ENCODE measurements at places on chromosomes 2 and 18. TPM values are rescaled to one million over a fixed set of nuclear protein-coding genes. Genes with fewer than 3 reads are reported as not detected.

DNA sequence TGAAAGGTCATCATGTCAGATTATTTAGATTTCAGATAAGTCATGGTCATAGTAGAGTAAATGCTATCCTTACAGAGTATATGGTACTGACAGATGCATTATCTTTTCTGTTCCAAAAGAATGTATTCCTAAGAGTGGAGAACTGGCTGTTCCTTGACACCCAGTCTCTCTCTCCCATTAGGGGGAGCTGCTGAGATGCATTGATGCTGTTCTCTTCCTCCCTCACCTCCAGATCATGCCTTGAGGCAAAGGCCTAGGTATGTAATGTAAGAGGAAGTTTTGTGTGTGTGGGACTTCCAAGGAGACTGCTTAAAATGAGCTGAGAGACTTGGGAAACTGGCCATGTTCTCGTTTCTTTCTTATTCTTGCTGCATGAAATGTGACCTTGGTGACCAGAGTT, 979.5 kb upstream of the CELF4 start:
- no peak for DNase-seq

DNA sequence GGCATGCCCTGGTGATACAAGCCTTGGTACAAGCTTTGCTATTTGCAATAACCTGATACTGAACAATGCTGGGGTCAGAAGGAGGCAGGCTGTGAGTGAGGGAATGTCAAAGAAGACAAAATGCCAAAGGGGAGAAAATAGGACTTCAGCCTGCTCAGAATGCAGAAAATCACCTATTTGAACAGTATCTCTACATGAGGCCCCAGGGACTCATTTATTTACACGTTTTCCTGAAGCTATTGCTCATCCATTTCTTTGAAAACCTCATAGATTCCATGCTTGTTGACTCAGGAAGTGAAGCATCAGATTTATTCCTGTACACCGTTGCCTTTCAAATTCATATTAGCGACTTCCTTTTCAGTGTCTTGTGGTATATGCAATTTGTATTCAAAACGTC, 69.4 kb upstream of the CBLN2 start:
- no peak for DNase-seq

- no peak for DNase-seq
Measured at GRCh38 chr2:62071760-62072680, 123.9 kb upstream of the B3GNT2 start.

DNA sequence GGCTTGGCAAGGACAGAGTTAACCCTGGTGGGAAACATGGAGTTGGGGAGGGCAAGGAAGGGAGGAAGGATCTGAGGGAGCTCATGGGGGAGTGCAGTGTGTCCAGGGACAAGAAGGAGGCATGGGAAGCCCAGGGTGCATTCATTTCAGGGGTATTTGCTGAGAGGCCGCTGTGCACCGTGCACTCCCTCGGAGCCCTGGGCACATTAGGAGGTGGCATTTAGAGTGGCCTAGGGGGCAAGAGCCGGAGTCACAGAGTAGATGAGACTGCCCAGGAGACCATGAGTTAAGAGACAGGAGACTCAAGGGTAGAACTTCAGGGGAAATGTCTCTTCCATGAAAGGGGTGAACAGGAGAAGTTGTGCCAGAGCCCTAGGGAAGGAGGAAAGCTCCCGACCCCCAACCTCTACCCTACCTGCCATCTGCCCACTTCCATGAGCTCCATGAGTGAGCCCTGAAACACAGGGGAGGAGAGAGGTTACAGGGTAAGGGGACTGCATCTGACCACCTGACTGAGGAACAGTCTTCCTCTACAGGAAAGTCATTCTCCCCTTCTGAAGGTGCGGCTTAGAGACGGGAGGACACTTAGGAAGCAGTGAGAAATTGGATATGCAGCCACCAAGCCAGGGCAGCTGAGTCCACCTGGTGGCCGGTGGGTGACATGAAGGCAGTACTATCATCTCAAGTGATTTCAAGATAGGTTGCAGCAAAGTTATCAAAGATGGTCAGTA, 58.5 kb upstream of the COPS8 start:
- peak; percentile 80 for DNase-seq

DNA sequence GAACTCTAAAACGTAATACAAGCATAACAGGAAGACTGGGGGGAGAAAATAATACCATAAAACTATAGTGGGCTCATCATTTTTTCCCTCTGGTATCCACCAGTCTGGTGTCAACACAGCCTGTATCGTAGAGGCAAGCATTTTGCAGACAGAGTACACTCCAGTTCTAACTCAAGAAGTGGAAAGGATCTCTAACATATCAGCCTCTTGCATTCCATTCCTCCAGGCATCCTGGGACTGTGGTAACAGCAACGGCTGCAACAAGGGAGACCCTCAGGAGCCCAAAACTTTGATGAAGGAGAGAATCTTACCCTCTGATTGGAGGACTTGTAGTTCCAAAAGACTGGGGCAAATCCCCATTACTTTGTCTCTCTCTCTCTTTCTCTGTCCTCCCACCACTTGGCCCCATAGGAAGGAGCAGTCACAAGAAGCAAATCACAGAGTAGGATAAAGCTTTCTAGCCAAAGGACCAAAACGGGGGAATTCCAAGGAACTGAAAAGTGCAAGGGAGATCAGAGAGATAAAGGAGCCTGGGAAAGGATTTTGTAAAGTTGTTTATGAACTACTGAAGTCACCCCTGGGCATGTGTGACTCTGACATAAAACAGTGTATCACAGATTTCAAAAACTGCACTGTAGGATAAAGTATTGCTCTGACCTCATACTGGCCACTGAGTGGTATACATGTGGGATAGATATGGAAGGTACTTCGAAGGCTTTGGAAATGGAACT, 11.9 kb downstream of the FRZB start:
- no peak for DNase-seq

DNA sequence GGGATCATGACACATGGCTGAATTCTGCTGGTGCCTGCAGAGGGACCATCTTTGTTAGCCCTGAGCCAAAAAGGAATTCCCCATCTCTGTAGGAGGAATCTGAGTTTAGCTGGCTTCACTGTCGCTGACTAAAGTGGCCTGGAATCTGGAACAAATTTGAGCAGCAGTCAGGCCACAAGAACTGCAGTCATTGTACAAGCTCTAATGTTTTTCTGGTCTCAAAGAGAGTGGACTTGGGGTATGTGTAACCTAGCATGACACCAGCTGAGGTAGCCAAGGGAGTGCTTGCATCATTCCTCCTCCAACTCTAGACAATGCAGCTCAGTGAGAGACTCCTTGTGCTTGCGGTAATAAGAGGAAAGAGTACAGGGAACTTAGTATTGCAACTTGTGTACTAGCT, 539.1 kb upstream of the LRRTM4 start:
- DNase-seq: no peak

GRCh38 chr18:70636991-70637390, 348.1 kb downstream of the SOCS6 start:
- DNase-seq: no peak

GRCh38 chr2:194363878-194364277, 1293.1 kb upstream of the SLC39A10 start:
- DNase-seq: no peak

GRCh38 chr18:65365245-65365980, 385.4 kb upstream of the CDH7 start:
- DNase-seq: no peak

GRCh38 chr2:222810044-222810443, 50.8 kb upstream of the ACSL3 start:
- DNase-seq: no peak

DNA sequence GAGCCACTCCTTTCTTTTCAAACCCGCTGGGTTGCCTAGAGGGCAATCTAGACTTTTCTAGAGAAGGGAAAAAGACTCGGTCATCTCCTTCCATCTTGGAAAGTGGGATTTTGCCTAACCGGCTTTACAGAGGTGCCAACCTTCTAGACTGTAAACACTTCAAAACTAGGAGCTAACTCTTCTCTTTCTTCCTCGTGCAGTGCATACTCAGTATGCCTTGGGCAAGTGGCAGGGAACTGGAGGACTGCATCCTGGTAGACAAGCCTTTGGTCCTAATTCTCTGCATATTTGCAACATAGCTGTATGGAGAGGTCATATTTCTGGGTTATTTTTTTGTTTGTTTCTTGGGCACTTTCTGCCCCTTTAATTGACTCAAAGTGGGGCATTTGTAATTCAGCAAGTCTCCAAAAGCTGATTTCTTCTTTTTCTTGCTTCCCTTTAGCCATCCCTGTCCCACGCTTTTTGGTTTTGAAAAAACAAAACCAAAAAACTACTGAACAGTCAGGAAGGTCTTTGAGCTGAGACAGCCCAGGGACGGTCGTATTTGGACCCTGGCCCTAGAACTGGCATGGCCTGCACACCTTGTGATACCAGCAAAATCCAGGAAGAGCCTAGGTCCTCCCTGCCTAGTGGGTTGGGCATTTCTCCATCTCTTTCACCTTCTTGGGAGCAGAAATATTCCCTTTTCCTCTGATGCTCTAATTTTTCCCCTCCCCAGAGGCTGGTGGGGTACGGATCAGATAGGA, 5.8 kb upstream of the GATA6 start:
- no peak for DNase-seq

GRCh38 chr2:188786368-188786841, 187.8 kb upstream of the COL3A1 start:
- DNase-seq: no peak

- DNase-seq: no peak
Measured at GRCh38 chr2:121911036-121911435, 155.6 kb downstream of the TSN start.

- no peak for DNase-seq
Measured at GRCh38 chr2:211756266-211756665, 782.3 kb downstream of the ERBB4 start.

DNA sequence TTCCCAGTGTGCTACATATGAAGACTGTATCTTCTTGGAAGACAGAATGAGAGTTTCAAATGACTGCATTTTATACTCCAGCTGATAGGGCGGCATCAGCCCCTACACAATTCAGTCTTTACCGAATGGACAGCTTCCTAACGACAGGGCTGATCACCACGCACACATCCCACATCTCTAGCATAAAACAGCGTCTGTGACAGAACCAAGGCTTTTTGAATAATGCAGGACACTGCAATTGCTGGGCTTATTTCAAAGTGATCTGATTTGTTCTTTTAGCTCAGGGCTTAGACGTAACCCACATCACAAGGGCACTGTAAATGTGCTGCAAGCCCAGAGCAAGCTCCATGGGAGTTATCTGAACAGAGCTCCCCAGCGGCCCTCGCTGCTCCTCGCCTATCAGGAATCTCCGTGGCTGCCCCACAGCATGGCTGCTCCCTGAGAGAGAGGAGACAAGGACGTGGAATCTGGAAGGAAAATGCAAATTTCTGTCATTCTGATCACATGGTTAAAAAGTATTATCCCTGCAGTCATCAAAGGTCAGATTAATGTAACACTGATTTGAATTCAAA, 158.5 kb upstream of the ALKAL2 start:
- DNase-seq: no peak

DNA sequence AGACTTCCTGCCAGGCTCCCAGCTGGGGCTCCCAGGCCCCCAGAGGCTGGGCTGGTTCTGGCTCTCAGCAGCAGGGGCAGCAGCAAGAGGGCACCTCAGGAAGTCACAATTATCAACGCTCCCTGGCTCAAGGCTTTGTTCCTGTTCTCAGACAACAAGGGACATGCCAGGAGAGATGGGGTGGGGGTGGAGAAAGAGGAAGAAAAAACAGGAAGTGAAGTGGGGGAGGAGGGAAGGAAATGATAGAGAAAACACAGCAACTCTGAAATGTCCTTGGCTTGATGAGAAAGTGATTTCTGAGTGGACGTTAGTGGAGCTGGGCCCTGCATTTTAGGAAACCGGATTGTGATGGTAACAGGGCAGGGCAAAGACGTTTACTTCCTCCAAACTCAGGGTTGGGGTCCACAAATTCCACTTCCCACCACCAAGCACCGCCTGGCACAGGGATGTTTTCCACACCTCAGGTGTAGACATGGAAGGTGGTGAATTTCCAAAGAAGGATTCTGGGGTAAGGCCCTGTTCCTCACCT, 40.4 kb downstream of the CYRIA start:
- peak; percentile 76 for DNase-seq

- no peak for DNase-seq
Measured at GRCh38 chr2:212959471-212960117, 191.8 kb downstream of the IKZF2 start.

Gene TRIM54
- 282 TPM for total RNA-seq

Gene SPATA3
- total RNA-seq: not detected

Gene RPE
- 15.4 TPM for total RNA-seq

Gene ZSWIM2
- total RNA-seq: not detected

Gene CIB4
- not detected for total RNA-seq

Gene C2orf15
- total RNA-seq: not detected

Gene ICOS
- not detected for total RNA-seq

Gene CFAP210
- total RNA-seq: 0.11 TPM

Gene KCNS3
- total RNA-seq: 4.5 TPM

Gene SERPINB11
- not detected for total RNA-seq

Gene LAMA3
- total RNA-seq: 4.1 TPM

Gene CNTNAP5
- total RNA-seq: not detected
